Suprapubic skin (tissue), 4 donors: ENCODE measurements at places on chromosomes 7 and 10.

DNA sequence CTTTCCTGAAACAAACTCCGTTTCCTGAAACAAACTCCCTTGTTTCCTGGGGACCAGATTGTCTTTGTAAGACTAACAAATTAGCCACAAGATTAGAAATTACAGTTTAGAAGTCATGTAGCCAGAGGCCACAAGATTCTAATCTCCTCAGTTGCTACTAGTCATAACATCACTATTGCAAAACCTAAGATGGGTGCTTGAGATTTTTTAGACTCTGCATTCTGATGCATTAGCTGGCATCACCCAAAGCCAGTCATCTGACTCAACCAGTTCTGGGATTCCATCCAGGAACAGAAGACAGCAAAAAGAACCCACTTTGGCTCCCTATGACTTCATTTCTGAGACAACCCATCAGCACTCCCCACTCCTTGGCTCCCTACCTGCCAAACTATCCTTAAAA lies 367.9 kb upstream of the MBL2 start:
- DNase-seq: no peak

DNA sequence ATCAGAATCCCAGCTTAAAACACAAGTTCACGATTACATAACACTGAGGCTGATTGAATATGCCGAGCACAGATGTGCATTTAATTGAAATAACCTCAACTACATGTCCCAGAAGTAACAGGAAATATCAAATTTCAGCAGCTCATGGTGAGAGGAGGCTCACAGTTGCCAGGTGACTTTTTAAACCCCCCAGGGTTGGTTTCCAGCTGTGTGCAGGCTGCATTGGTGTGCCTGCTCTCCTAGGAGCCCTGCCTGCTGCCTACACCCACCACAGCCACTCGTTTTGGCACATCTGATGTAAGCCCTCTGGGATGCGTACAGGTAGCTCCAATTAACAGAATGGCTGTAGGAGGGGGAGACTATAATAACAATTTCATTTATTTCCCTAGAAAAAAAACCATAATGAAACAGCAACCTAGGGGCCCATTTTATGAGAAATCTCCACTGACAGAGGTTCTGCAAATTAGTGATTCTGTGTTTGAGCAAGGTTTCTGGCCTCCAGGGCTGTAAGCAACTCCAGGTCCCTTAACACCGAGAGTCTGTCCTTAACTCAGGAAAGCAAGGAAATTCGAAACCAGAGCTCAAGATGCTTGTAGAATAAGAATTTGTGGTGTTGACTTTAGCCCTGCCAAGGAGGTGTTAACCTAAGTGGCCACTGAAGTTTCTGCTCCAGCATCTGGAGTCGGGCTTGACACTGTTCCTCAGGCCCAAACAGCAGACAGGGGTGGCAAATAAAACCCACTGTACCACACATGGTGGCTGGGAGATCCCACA lies 161.9 kb downstream of the BMPER start:
- no peak for DNase-seq

GRCh38 chr10:131495224-131495623 lies 183.7 kb upstream of the TCERG1L start:
- DNase-seq: no peak

GRCh38 chr7:150781103-150781502 lies 19.1 kb downstream of the TMEM176B start:
- no peak for DNase-seq

GRCh38 chr10:100736809-100737354 lies 8.5 kb upstream of the PAX2 start:
- DNase-seq: no peak

DNA sequence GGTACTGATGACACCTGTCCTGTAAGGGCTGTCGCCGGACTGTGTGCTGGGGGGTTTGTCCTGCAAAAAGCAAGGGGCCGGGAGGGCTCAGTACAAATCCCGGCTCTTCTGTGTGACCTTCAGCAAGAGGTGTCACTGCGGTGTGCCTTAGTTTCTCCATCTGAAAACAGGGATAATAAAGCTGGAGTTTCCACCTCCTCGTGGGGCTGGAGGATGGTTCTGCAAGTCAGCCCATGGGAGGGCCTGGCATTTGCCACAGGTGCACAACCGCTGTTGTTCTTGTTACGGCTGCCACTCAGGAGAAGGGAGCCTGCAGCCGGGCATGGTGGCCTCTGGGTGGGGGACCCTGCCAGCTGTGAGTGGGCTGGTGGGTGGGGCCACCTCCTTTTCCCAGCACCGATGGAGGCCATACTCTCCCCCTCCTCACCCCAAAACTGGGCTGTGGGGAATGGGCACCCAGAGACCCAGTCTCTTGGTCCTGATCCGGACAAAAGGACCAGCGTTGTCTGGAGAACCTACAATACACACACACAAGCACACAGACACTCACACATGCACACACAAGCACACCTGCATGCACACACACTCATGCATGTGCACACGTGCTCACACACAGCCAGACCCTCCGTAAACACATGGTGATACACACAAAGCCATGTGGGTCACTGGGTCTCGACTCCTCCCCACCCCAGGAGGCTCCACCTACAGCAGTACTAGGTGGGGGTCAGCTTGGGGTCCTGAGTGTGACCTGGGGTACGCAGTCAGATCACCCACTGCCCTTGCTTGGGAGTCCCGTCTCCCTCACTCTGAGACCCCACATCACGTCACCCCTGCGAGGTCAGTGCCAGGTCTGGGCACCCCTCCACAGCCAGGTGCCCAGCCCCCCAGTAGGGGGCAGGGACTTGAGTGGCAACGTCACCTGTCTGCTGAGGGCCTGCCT lies 34.1 kb downstream of the ELFN1 start:
- DNase-seq: peak; percentile 67

GRCh38 chr10:117570880-117571279 lies 28.3 kb downstream of the EMX2 start:
- DNase-seq: no peak

GRCh38 chr7:36775061-36775620 lies 50.8 kb upstream of the AOAH start:
- DNase-seq: no peak

- no peak for DNase-seq
Measured at GRCh38 chr7:35817930-35818329, 17.1 kb downstream of the SEPTIN7 start.

DNA sequence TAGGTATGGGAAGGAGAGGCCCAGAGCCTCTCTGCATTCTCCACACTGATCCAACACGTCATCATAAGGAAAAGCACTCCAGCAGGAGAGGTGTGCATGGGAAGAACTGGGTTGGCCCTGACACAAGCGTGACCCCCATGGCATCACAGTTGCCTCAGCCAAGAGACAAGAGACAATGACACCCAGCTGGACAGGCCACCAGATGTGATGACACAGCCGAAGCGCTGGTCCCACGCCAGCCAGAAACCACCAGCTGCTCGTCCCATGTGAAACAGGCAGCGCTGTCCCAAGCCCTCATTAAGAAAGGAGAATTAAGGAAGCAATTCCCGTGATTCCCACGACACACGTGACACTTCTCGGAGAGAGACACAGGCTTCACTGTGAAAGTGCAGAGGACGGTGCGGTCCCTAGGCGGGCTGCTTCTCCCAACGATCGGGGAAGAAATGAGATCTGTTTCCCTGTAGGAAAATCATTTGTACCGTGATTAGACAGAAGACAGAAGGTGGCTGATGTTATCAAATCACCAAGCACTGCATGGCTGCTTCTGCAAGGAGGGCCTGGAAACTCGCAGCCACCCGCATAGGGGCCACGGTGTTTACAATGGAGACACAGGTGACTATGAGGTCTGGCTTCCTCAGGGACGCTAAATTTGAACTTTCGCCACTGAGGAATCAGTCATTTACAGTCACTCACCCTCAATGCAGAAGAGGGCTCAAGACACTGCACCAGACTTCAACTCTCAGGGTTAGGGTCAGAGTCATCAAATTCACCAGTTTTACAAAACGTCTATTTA lies 74.5 kb downstream of the DIP2C start:
- no peak for DNase-seq

DNA sequence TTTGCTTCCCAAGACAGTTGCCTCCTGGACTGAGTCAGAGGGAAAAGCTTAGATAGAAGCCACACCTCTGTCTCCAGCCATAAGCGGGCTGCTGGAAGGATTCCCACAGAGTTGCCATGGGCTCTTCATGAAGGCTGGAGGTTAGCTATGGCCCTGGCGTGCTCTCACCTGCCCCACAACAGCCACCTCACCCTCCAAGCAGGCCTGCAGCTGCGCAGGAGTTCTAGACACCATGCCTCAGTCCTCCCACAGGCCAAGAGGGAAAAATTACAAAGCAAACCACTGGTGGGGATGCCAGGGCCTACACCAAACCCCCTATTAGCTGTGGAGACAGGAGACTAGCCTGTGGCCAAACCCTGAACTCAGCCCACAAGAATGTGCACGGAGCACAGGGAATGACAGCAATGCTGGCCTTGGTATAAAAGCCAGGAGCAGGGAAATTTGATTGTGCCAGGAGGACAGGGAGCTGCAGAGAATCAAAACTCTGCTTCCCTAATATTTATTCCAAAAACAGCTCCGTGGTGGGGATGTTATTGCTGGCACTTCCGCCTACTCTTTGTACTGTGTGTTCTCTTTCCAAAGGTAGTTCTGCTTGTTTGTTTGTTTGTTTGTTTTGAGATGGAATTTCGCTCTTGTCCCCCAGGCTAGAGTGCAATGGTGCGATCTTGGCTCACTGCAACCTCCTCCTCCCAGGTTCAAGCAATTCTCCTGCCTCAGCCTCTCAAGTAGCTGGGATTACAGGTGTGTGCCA lies 60.3 kb upstream of the STK17A start:
- DNase-seq: no peak

- no peak for DNase-seq
Measured at GRCh38 chr7:40597517-40597916, 462.7 kb downstream of the SUGCT start.

DNA sequence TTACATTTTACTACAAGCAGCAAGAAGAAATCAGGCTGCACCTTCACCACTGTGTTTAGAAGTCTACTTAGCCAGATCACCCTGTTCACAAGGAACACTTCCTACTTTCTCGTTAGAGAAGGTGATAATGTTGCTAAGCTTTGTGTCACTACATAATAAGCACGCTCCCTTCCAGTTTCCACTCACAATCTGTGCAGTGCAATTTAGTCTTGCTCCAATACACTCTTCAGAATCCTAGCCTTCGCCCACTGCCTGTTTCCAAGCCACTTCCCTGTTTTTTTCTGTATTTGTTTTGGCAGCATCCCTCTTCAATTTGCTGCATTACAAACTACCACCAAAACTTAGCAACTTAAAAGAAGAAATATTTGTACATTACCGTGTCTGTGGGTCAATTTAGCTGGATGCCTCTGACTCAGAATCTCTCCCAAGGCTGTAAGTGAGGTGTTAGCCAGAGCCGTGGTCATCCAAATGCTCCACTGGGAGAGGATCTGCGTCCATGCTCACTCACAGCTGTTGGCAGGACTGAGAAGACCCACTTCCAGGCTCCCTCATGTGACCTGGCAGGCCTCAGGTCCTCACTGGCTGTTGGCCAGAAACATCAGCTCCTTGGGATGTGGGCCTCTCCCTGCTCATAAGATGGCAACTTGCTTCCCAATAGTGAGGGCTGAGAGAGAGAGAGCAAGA lies 110.4 kb downstream of the PON1 start:
- DNase-seq: no peak

DNA sequence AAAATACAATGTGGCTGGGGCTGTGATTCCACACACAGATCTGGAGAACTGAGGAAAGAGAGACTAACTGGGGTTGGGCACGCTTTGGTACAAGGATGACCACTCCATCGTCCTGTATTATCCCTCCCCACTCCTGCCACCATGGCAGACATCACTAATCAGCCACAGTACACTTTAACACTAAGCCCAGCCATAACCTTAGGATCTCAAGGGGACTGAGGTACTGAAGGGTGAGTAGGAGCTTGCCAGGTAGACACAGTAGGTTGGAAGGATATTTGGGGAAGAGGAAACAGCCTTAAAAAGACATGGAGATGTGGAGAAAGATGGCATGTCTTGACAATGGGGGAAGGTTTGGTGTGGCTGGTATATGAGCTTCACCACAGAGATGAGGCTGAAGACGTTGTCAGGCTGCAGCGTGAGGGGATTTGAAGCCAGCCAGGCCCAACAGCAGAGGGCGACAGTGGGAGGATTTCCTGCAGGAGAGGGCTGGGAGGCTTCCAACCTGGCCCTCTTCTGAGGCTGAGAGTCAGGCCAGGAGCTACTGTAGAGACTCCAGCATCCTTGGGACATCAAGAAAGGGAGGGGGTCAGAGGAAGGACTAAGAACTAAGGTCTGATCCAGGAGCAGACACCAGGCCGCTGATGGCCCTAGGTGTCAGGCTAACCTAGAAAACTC lies 58.6 kb upstream of the COL13A1 start:
- DNase-seq: no peak

- DNase-seq: no peak
Measured at GRCh38 chr10:6296828-6297251, 94.1 kb downstream of the PFKFB3 start.

DNA sequence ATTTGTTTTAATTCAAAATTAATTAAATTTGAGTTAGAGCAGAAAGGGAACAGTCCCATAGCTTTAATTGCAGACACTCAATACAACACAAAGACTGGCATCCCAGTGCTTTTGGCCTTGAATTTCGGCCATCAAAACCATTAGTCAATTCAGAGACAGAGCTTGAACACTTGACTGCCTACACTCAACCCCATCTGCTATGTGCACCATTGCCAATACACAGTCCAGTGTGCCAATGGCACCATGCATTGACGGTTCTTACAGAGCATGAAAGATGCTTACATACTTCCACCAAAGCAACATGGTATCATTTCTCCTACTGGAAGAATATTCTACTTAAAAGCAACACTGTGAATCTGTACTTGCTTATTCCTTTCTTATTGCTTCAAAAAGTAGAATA lies 43.6 kb upstream of the LRRTM3 start:
- no peak for DNase-seq

DNA sequence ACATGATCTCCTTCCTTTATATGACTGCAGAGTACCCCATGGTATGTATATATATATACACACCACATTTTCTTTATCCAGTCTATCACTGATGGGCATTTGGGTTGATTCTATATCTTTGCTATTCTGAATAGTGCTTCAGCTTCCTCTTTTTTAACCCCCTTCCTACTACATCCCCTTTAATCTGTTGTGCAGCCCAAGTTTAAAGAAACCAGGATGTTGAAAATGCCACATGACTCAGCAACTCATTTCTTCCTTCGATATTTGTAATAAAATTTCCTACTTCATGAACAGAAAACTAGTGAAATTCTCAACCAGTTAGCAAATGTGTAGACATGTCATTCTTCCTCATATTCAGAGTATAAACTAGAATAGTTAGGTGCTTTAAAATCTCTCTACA lies 1245.7 kb upstream of the SORCS1 start:
- no peak for DNase-seq

DNA sequence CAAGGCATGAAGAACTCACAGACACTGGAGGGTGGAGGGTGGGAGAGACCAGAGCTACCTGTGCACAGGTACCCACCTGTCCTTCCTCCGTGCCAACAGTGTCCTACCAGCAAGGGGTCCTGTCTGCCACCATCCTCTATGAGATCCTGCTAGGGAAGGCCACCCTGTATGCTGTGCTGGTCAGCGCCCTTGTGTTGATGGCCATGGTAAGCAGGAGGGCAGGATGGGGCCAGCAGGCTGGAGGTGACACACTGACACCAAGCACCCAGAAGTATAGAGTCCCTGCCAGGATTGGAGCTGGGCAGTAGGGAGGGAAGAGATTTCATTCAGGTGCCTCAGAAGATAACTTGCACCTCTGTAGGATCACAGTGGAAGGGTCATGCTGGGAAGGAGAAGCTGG lies 21.8 kb downstream of the PRSS2 start:
- DNase-seq: no peak
